NCI-H1417 treated with DMSO at 0.1 percent for 48 hours (cell line): ENCODE measurements at places on chromosomes 3 and 15.

DNA sequence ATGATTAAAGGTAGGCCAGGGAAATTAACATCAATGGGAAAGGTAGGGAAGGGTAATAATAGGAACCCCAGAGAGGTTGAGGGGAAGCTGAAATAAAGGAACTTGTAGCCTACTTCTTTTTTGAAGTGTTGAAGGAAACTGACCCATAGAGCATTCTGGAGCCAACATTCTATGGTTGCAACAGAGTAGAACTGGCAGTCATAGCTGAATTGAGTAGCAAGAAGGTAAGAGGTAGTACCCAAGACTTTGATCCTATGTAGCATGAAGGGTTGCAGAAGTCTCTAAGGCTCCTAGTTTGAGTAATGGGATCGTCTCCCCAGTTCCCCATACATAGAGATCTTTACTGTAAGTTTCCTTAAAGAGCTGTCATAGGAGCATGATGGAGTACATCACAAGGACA, 7.4 kb upstream of the ZNF774 start:
- no peak for DNase-seq

DNA sequence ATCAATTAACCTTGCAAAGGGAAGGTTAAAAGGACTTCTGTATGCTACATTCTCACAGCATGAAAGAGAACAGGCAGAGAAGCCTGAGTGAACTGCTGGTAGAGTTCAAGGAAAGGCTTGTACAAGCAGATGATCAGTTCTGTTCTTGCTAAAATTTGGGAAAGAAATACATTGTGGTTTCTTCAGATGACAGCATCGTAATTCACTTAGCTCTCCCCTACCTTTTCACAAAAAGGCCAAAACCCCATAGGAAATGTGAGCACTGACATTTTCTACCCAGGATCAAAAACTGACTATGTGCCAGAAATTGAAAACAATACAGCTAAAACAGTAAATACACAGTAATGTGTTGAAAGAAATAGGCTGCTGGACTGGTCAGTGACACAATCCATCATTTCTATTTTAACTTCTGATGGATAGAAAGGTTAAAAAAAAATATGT, 216.4 kb downstream of the DPH6 start:
- no peak for DNase-seq

- no peak for DNase-seq
Measured at GRCh38 chr3:142912402-142913172, 23.7 kb upstream of the PCOLCE2 start.

- DNase-seq: no peak
Measured at GRCh38 chr3:57545636-57546268, 1.6 kb upstream of the DNAH12 start.

DNA sequence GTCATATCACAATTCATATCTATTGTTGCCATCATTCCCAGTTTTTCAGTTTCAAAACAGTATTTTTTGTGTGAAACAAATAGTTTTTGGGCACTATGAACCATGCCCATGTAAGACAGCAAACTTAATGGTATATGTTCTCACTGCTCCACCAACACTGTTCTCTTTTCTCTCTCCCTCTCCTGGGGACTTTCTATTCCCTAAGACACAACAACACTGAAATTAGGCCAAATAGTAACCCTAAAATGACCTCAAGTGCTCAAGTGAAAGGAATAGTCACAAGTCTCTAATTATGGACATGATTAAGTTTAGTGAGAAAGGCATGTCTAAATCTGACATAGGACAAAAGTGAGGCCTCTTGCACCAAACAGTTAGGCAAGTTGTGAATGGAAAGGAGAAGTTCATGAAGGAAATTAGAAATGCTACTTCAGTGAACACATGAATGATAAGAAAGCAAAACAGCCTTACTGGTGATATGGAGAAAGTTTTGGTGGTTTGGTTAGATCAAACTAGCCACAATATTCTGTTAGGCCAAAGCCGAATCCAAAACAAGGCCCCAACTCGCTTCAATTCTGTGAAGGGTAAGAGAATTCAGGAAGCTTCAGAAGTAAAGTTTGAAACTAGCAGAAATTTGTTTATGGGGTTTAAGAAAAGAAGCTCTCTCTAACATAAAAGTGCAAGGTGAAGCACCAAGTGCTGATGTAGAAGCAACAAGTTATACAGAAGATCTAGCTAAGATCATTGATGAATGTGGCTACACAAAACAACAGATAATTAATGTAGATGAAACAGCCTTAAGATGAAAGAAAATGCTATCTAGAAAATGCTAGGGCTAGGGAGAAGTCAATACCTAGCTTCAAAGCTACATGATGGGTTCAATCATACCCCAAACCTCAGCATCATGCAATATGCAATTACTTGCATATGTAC, 104.2 kb downstream of the CBLB start:
- no peak for DNase-seq
